IPS-NIHi11 (cell line): ENCODE measurements at places on chromosomes 6 and 20.

DNA sequence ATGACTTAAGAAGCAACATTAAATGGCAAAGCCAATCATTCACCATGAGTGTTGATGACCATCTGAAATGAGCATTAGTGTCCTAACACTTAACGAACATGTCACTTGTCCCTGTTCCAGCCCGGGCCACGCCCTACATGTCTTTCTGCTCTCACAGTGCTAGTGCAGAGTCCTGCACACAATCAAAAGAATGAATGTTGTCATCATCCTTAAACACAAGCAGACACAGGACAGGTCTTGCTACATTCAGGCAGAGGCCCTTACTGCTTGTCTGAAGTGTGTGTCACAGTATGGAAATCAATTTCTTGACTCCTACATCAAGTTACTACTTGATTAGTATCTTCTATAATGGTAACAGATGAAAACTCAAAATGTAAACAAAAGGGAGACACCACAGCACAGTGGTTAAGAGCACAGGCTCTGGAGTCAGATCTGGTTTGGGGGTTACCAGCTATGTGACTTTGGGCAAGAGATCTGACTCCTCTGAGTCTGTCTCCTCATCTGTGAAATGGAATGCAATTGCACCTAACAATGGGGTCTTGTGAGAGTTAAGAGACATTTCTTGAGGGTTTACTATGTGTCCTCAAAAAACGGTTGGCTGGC, 17.4 kb downstream of the UBE2V1 start:
- DNase-seq: no peak

- DNase-seq: peak; percentile 50
Observed at GRCh38 chr6:37625591-37626374, 71.9 kb downstream of the MDGA1 start.

DNA sequence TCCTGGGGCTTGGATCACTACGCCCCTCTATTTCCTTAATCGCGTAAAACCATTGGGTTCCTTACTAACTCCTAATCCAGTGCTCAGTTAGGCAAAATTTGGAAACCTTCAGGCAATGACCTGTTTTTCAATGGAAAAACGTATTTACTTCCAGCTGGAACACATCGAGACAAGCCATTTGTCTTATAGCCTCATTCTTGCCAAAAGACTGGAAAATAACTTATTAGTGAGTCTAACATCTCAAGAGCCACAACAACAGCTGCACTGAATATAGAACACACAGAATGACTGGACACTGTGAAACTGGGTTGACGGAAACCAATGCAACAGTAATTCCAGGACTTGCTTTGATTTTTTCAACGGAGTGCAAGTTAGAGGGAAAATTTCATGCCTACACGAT, 125.2 kb upstream of the MAP3K7 start:
- DNase-seq: no peak

GRCh38 chr6:146305951-146306350, 237.7 kb upstream of the RAB32 start:
- no peak for DNase-seq

DNA sequence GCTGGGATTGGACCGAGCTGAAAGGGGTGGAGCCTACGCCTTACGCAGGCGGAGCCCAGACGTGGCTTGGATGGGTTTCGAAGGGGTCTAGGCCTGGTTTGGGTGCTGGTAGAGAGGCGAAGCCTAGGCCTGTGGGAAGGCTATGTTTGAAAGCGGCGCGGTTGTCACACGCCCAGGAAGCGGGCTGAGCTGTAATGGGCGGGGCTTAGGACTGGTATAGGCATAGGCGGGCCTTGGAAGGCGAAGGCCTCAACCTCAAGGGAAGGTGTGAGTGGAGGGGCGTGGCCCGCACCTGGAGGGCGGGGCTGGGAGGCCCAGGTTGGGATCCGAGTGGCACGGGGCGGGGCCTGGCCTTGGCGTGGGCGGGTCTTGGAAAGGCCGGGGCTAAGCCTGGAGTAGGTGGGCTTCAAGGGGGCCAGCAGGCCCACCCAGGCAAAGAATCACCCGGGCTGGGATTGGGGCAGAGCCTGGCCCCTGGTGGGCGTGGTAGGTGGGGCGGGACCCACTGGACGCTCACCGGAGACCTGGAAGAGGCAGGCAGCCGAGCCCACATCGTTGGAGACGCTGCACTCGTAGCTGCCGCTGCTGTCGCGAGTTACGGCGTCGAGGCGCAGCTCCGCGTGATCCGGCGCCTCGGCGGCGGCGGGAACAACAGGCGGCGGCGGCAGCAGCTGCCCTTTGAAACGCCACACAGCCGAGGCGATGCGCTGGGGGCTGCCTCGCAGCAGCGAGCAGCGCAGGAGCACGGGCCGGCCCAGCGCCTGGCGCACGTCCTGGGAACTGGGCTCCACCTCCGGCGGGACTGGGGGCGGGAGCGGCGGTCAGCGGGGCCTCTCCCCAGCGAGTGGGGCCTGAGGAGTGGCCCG, 49.0 kb downstream of the MDGA1 start:
- DNase-seq: peak; percentile 94

DNA sequence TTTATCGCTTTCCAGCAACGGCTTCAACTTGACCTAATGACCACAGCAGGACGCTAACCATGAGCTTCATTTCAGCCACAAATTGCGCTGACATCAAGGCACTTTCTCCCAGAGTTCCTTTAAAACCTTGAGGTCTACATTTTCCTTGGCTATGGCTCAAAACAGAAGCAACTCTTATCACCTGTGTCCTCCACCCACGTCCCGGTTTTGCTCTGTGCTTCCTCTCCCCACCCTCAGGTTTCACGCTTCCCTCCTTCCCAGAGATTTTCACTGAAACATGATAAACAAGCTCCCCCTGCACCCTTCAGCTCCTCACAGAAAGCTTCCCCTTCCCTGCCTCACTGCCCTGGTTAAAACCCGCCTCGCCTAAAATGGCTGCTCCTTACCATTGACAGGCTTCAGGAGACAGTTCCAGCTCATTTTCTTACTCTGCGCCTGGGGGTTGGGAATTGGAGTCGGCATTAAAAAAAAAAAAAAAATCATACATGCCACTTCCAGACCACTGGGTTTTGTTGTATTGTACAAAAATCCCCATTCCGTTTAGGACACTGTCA, 229.5 kb downstream of the UBE3D start:
- DNase-seq: peak; percentile 28
